Umbilical cord (tissue), 2 donors: ENCODE measurements at places on chromosomes 5 and 9.
A peak's percentile ranks its signal among the peaks of the same experiment; 100 is the strongest.

DNA sequence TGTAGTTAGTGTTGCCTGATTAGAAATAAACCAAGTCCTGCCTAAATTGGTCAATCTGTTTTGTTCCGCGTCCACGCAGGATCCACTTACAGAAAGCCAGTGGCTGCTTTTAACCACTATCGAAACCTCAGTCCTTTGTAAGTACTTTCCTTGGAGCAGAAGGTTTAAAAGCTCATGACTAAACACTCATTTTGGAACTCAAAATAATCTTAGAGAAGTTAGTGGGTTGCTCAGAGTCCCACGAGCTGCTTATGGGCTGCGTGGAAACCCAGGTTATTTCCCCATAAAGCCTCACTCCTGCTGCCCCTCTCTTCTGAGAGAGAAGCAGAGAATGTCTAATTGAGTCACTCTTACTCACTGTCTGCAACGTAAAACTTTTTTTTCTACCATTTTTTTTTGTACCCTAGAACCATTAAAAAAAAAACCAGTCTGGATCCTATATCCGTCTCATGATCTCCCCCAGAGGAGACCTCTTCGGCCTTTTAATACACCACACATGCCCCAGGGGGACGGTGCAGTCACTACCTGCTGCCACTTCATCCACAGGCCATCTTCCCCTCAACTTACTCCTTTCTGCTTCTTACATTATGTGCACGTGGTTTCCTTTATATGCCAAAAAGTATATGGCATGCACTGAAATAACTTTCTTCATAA, 7.6 kb downstream of the BASP1 start:
- DNase-seq = peak; percentile 38

DNA sequence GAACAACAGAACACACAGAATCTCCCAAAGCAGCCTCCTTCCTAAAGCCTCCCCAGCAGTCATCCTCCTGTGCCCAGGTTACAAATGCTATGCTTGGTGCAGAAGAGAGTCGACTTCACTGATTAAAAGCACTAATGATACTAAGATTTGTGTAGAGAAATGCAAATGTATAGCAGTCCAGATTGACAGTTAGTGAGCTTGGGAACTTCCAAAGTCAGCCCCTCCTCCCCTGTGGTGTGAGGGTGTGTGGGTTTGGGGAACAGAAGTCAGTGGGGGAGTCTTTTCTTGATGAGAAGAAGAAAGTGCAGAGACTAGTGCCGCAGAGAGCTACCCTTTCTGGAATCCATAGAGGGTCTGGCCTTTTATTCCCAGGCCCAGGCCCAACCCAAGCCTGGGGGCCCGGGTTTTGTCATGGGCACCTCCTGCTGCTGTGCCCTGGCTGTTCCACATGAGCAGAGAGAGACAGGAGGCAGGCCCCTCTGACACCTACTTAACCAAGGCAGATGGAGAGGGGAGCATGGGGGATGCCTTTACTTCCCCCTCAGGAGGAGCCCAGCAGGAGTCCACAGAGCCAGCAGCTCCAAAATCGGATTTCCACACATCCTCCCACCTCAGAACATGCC, 173.3 kb downstream of the DENND1A start:
- no peak for DNase-seq

DNA sequence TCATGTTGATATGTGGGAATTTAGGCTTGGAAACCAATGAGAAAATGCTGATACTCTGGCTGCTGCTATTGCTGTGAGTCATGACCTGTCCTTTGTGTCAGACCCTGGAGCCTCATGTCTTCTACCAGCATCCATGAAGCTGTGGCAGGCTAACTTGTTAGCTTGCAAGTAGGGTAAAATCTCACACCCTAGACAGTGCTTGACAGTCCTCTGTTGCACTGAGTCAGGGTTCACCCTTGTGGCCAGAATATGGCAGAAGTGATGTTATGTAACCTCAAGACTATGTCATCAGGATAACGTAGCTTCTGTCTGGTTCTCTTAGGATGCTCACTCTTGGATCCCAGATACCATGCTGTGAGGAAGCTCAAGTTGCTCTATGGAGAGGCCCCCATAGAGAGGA, 110.8 kb downstream of the LHX2 start:
- DNase-seq = no peak

- DNase-seq = peak; percentile 51
Measured at GRCh38 chr5:153544706-153545105, 54.2 kb downstream of the GRIA1 start.

GRCh38 chr5:3020426-3020825, 268.9 kb upstream of the IRX2 start:
- DNase-seq = no peak

- no peak for DNase-seq
Measured at GRCh38 chr5:32973646-32974045, 262.5 kb downstream of the NPR3 start.

DNA sequence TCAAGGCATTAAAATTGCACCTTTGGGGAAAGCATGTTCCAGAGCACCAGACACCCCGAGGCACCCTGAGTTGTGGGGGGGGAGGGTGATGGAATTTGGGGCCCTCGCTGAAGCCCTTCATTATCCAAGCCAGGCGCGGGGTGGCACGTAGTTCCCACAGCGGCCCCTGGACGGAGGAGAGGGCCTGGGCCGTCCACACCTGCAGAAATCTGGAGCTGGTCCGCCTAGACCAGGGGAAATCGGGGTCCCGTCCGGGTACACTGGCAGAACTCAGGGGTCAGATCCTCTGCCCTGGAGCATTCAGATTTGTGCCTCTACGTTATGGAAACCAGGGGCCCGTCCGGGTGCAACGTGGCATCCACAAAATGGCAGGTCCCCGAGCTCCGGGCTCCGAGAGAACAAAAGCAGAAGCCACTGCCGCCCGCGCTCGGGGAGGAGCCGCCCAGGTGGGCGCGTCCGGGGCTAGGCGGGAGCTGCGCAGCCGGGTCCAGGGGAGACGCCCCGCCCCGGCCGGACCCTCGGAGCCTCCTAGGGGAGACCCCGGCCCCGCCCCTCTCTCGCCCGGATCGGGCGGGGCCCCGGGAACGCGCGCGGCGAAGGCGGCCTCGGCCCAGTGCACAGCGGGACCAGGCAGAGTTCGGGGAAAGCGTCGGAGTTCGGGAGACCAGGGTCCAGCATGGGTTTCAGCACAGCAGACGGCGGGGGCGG, at the start of gene PLEKHG4B:
Gene PLEKHG4B (plus strand): TSS at position 613 of the 708 bp plus-strand sequence. CDS start 64 bp downstream, at position 677.
- DNase-seq = peak; percentile 43

DNA sequence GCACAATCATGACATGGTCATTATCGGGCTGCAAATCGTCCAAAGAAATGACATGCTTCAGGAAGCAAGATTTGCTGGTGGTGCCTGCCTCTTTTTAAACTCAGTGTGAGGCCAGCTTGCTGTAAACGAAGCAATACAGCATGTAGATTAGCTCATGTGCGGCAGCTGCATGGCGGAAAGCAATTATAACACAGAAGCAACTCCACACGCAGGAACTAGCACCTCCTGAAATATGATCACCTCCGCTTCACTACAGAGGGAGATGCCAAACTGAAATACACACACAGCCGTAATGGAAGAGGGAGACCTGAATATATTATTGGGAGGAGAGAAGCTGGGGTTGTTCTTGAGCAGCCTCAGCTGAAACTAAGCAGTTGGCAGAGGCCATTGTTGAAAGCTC, 312.5 kb downstream of the PSAT1 start:
- no peak for DNase-seq

- no peak for DNase-seq
Measured at GRCh38 chr5:115855959-115856358, 14.2 kb downstream of the AP3S1 start.

GRCh38 chr9:110619831-110620230, 40.3 kb upstream of the SVEP1 start:
- DNase-seq = no peak

DNA sequence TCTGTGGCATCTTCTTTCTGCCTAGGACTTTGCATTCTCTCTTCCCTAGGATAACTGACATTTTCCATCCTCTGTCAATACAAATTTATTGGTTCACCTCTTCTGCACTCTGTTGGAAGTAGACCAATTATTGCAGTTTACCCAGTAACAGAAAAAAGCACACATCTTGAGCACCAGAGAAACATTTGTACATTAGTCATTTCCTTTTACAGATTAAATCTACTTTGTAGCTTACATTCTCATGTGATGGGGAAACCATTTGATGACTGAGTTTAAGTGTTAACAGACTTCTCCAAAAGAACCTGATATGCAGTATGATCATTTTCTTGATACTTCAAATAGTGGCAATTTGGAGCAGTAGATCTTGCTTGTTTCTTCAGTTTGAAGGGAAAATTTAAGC, 1098.8 kb downstream of the DTWD2 start:
- DNase-seq = no peak

GRCh38 chr9:27560457-27560856, 12.8 kb downstream of the C9orf72 start:
- DNase-seq = no peak

DNA sequence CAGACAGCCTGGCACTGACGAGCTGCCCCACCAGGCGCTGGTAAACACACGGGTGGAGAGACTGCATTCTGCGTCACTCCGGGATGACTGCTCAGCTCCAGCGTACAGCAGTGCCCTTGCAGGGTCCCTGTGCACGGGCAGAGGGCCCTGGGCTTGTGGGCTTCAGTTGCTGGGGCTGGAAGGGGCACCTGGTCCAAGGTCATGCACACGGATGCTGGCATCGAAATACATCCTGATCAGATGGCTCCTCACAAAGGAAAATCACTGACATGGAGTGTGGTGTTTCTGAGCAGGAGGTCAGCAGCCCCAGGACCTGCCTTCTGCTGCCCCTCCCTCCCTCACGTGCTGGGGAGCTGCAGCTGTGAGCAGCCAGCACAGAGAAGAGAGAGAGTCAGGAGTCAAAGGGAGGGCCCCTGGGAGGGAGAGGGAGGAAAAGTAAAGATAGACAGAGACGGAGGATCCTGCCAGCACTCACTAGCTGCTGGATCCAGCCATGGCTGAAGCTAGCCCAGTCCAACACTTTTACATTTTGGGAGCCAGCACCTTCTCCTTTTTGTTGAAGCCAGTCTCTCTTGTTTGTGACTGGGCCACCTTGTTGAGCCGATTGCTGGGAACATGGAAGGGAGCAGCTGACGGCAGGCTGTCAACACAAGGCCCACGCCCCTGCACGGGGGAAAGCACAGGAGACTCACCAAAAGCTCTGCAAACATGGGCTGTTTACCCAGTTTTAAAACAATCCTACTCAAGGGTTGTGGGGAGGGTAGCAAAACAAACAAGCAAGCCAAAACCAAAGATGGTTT, 166.5 kb upstream of the PHYKPL start:
- DNase-seq = no peak

DNA sequence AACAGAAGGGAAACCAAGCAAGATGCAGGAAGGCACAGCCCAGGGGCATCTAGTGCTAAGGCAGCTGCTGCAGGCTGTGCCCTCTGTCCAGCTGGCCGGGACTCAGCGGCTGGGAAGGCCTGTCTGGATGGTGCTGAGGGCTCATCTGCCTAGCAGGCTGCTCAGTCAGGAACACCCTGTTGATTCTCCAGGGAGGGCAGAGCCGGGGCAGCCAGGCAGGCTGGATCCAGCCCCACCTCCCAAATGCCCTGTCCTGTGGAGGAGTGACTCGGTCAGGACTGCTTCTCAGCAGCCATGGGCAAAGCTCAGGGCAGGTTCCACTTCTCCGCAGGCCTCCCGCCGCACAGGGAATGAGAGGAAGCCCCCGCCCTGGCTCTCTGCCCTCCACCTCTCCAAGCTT, 7.8 kb upstream of the LCN9 start:
- DNase-seq = no peak

DNA sequence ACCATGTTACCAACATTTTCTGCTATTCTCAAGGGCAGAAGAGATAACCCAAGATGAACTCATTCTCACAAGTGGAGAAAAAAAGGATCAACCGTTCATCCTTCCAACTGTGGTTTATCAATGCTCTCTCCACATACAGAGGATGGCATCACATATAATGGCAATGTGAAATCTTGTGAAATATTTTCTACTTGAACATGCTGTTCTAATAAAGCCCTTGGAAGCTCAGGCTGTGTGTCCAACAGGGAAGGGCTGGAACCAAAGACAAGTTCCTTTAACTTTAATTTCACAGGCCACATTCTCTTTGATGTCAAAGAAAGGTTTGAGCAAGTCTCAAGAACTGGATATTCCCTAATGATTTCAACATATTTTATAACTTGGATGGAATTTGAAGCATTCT, 230.5 kb downstream of the SPOCK1 start:
- no peak for DNase-seq

DNA sequence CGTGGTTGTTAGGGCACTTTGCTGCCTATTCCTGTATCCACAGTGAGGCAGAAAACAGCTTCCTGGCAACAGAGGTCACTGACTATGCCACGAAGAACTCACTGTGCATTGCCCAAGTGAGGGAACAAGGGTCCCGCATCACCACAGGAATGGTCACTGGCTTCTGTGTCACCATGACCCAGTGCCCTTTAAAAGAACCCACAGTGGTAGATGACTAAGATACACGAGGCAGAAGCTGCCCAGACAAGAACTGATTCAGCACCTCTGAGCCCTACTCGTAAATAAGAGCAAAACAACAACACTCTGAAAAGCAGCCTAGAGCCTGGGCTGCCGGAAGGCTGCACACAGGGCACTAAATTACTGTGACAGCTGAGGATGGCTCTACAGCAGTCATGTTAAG, 236.6 kb upstream of the RASEF start:
- DNase-seq = no peak

GRCh38 chr9:33442125-33442524, 5.3 kb downstream of the AQP3 start:
- no peak for DNase-seq

DNA sequence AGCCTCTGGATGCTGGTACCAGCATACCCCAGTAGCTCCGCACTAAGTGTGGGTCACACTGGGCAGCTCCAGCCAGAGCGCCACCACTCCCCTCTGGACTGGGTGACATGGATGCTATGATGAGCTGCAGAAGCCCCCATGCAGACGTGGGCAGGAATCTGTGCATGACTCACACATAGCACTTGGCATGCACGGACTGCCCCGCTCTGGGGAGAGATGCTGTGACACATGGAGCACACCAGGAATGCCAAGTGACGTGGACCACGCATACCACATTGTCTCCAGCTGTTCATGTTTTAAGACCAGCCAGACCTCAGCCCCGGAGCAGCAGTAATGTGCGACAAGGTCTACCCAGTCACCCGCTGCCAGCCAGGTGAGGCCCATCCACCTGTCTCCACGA, 64.1 kb downstream of the SEMA4D start:
- DNase-seq = no peak

DNA sequence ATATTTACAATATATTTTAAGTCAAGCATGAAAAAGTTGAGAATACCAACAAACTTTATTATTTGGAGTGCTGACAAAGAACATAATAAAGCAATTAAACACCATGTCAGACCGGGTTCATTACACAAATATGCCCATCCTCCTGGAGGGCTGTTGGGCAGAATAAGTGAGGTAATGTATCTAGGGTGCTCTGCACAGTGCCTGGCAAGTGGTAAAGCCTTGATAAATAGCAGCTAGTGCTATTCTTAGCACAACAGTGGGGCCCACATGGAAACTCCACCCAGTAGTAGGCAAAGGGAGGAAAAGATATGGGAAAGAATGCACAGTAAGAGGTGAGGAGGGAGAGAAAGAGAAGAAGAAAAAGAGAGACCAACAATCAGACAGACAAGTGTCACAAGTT, 97.7 kb downstream of the SLC1A3 start:
- DNase-seq = peak; percentile 55

GRCh38 chr5:83530193-83530592, 58.6 kb downstream of the VCAN start:
- no peak for DNase-seq
